Left lung (tissue), 14 donors: ENCODE measurements at places on chromosomes 7 and 10. TPM values are rescaled to one million over a fixed set of nuclear protein-coding genes. Genes with fewer than 3 reads are reported as not detected.

The ZPBP gene
- 0.73 TPM for polyA plus RNA-seq

- no peak for DNase-seq
These were observed 552.9 kb downstream of the ARL4A start for GRCh38 chr7:13240349-13240748.

DNA sequence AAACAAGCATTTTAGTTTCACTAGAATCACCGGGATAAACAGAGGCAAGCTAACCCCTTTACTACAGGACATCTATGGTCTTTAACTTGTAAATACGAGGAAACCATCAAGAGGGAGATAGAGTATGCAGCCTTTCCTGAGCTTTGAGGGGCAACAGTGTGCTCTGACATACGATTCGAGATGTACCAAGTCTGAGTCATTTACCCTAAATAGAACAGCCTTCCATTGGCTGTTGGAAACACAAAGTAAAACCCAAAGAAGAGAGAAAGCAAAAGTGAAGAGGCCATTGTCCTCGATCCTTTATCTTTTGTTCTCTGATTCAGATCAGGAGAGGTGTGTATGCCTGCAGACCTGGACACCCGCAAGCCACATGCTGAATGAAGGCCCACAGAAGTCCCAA is 289.5 kb downstream of the KCNMA1 start:
- no peak for DNase-seq

DNA sequence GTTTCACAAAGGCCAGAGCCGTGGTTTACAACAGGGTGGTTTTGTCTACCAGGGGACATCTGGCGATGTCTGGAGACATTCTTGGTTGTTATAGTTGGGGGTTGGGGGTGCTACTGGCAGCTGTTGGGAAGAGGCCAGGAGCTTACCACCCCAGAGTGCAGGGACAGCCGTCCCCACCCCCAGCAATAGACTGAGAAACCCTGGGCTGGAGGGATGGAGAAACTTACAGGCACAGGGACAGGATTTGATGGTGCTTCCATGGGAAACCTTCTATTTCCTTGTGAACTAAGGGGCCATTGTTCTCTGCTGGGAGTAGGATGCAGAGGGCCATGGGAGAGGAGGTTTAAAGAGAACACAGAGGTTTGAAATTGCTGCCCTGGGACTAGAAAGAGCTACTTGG is 10.9 kb downstream of the ADCK2 start:
- no peak for DNase-seq

GRCh38 chr7:151626422-151627115 is 106.9 kb upstream of the RHEB start:
- DNase-seq, result peak; percentile 41

DNA sequence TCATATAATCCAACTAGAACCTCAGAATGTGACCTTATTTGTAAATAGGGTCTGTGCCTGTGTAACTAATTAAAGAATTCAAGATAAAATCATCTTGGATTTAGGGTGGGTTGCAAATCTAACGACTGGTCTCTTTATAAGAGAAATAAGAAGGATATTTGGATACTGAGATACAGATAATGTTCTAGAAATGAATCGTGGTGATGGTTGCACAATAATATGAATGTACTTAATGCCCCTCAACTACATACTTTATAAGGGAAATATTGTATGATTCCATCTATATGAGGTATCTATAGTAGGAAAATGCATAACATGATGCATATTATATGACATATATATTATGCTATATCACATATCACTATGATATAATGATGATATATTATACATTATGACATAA is 265.7 kb downstream of the SEMA3D start:
- DNase-seq, result no peak

DNA sequence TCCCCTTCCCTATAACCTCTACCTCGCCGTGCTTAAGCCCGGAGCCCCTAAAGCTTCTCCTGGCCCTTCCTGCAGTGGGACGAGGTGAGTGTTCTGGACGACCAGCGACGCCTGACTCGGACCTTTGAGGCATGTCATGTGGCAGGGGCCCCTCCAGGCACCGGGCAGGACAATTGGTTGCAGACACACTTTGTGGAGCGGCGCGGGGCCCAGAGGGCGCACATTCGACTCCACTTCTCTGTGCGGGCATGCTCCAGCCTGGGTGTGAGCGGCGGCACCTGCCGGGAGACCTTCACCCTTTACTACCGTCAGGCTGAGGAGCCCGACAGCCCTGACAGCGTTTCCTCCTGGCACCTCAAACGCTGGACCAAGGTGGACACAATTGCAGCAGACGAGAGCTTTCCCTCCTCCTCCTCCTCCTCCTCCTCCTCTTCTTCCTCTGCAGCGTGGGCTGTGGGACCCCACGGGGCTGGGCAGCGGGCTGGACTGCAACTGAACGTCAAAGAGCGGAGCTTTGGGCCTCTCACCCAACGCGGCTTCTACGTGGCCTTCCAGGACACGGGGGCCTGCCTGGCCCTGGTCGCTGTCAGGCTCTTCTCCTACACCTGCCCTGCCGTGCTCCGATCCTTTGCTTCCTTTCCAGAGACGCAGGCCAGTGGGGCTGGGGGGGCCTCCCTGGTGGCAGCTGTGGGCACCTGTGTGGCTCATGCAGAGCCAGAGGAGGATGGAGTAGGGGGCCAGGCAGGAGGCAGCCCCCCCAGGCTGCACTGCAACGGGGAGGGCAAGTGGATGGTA is 9.2 kb downstream of the EPHB6 start:
- no peak for DNase-seq
